ENCODE measurements at places on chromosomes 6 and 20. TPM values are rescaled to one million over a fixed set of nuclear protein-coding genes. Genes with fewer than 3 reads are reported as not detected.

Gene ADGB
- not detected for total RNA-seq

Gene GRM1
- total RNA-seq: under 0.01 TPM

Gene KCNK16
- total RNA-seq: not detected

Gene NNAT
- total RNA-seq: 1.5 TPM

Gene GTSF1L
- not detected for total RNA-seq

Gene ID4
- total RNA-seq: 3.8 TPM

Gene ROS1
- not detected for total RNA-seq

Gene APOBEC2
- not detected for total RNA-seq

Gene PKIG
- 140 TPM for total RNA-seq

Gene OR14J1
- total RNA-seq: not detected

Gene C2
- 2.8 TPM for total RNA-seq

Gene RAET1L
- total RNA-seq: not detected

Gene TFAP2D
- not detected for total RNA-seq

Gene HLA-DOA
- total RNA-seq: under 0.01 TPM

Gene GPLD1
- not detected for total RNA-seq

Gene BIRC7
- total RNA-seq: not detected

Gene NOX3
- not detected for total RNA-seq

Gene NELFE
- 168 TPM for total RNA-seq

Gene SMPDL3A
- 18.0 TPM for total RNA-seq

Gene PHACTR3
- total RNA-seq: not detected

Gene LHFPL5
- total RNA-seq: not detected

Gene RNF144B
- total RNA-seq: 1.2 TPM

Gene PROCR
- 49.1 TPM for total RNA-seq

Gene TAF8
- 14.7 TPM for total RNA-seq

Gene SSTR4
- not detected for total RNA-seq

Gene FAM50B
- total RNA-seq: 11.9 TPM

Measured in smooth muscle cell of trachea (primary cell).